ENCODE measurements at places on chromosomes 6 and 20. TPM values are rescaled to one million over a fixed set of nuclear protein-coding genes. Genes with fewer than 3 reads are reported as not detected.

DNA sequence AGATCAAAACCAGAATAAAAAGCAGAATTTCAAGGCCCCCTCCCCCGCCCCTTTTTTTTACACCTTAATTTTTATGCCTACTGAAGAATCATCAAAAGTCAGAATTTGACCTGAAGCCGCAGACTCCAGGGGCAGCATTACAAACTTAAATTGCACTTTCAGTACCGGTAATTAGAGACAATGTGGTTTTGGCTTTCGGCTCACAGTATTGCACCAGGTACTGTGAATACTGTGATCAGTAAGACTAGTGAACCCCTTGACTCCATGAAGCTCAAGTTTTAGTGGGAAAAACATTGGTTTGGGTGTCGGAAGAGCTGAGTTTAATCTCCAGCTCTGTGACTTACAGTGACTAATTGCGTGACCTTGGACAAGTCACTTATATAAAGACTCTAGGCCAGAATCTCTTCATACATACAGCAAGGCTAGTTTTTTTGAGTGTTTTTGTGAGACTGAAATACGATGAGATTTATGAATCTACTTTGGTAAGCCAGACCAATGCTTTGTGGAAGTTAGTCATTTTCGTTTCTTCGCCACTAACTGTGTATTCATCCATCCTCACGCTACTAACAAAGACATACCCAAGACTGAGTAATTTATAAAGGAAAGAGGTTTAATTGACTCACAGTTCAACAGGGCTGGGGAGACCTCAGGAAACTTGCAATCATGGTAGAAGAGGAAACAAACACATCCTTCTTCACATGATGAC, 114.7 kb downstream of the SASH1 start:
- no peak for DNase-seq

Gene DTD1
- polyA plus RNA-seq = 23.0 TPM

Gene TREML2
- polyA plus RNA-seq = 0.13 TPM

DNA sequence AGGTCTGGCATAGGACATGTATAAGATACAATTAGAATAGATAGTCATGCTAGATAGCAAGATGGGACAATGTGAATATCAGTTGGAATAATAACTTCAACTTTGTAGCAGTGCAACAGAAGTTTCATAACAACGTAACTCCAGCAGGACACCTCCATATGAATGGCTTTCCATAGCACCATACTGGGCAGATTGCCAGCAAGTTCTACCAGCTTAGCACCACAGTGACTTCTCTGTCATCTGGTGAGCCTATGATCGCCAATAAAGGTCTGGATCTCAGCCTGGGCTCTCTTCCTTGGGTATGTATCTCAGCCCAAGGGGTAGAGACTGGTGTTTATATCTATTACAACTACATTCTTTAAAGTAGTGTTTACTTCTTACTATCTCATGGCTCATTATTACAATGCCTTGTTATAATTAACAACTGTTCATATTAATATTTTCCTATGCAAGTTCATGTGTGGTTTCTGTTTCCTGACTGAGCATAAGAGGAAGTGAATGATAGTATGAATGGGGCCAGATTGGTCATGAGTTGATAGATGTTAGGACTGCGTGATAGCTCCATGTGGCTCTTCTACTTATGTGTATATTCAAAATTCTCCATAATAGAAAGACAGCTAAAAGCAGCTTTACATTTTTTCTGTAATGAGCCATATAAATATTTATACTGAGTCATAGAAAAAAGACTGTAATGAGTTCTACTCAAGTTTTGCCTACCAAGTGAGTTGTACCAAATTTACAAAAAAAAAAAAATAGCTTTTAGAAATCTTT, 22.9 kb downstream of the HTR1B start:
- no peak for DNase-seq

GRCh38 chr20:2314759-2315439, 19.1 kb downstream of the TGM3 start:
- DNase-seq = no peak

DNA sequence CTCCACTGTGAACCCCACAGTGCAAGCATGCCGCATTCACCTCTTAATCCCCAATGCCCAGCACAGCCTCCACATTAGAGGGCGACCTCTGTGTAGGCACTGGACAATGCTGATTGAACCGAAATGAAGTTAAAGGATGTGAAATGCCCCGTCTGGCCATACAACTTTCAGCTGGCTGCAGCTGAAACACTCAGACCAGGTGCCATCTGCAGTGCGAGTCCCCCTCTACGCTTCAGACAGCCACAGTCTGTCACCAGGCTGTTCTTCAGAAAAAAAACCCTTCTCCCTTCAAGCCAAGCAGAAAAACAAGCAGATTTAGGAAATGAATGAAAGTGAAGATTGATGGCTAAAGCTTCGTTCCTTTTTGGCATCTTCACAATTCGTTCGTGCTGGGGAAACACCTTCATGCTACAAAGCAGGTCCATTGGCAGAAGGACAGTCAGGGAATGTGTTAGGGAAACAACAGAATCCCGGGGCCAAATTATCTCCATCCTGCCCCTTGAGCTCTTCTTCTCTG, 44.7 kb downstream of the TNFAIP3 start:
- no peak for DNase-seq

Gene CDC25B
- 36.0 TPM for polyA plus RNA-seq
